Mesenchymal stem cell (in vitro differentiated cells and primary cell): ENCODE measurements at places on chromosomes 2 and 18.

DNA sequence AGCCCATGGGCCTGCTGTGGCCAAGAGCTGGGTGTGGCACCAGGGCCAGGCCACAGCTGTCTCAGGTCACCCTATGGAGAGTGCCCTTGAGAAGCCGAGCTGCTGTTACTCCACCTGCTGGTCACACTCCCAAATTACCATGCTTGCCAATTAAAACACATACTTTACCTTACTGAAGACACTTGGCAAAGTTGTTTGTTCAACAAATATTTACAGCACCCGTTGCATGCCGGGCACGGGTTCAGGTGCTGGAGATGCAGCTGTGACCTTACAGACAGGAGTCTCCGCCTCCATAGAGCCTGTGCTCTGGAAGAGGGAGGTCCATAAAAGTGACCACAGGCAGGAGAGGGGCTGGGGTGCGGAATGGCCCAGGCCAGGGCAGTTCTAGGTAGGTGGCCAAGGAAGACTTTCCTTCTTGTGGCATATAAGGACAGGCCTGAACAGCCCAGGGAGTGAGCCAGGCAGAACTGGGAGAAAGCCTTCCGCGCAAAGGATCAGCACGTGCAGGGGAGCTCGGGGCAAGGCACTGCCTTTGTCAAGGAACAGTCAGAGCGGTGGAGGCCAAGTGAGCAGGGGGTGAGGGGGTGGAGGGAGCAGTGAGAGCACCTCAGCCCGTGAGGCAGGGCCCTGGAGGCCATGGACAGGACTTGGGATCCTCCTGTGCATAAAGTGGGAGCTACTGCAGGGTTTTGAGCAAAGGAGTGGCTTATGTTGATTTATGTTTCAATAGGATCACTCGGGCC, 23.6 kb upstream of the RBM44 start:
- DNase-seq: peak; percentile 63

DNA sequence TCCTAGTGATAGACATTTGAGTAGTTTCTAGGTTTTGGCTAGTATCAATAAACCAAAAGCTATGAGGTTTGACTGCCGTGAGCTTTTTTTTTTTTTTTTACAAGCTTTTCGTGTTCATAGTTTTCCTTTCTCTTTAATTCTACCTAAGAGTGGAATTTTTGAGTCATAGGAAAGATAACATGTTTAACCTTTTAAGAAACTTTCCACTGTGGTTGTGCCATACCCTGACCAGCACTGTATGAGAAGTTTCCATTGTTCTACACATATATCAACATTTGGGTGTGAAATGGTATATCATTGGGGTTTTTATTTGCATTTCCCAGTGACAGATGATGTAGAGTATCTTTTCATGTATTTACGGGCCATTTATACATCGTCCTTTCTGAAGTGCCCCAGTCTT, 31.7 kb downstream of the UBE2F start:
- peak; percentile 32 for DNase-seq

DNA sequence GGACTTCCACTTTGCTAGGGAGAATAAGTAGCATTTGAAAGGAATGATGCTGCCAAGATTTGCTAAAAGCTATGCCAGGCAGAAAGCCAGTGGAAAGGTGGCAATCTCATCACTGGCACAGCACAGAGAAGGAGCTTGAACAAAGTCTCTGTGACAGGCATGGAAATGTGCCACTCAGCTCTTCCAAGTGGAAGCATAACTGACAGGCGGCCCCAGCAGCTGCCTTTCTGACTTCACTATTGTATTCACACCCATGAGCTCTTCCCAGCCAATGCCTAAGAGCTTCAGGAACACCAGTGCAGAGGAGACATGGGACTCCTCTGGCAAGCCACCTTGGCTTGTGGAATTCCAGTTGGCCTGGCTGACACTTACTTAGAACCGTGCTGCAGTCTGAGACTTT, 134.6 kb upstream of the REG3G start:
- no peak for DNase-seq

DNA sequence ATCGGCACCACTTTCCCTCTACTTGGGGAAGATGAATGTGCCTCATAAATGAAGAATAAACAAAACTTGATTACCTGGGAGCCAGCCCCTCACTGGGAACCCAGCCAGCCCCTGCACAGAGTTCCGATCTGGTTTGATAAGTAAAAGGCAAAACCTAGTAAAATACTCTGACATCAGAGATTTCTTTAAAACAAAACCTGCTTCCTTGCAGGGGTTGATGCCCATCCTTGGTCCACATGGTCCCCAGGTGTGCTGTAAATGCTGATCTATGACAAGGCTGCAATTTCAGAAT, 218.8 kb upstream of the APCDD1 start:
- DNase-seq: no peak

DNA sequence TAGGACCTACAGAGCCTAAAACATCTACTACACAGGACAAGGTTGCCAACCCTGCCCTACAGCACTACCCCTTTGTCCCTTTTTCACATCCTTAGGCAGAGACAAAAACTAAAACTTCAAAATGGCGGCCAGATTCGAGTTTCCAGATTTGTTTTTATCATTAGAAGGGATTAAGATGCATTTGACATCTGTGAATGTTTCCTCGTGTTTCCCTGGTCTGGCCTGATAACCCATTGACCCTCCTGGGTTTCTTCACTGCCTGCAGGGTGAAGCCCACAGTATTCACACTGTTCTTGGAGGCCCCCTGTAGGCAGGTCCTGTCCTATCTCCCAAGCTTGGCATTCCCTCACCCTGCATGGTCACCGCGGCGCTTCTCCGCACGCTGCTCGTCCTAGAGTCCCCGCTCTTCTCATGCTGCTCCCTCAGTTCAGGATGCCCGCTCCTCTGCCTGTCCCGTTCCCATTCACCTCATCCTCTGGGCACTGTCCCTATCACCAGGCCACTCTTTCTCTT, 67.6 kb downstream of the TPGS2 start:
- no peak for DNase-seq

DNA sequence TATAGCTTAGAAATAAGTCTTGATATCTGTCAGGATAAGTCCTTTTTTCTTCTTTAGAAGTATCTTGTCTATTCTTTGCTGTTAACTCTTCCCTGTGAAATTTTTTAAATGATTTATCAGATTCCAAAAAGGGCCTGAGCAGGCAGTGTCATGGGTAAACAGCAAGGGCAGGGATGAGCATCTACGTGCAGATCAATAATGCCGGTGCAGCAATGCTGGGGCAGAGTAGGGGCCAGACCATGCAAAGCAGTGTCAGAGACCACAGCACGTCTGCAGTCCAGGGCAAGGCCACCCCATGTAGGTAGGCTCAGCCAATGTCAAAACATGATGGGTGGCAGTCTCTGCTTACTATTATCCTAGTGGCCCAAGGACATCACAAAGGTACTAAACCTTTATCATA, 182.2 kb downstream of the TMEM247 start:
- no peak for DNase-seq

DNA sequence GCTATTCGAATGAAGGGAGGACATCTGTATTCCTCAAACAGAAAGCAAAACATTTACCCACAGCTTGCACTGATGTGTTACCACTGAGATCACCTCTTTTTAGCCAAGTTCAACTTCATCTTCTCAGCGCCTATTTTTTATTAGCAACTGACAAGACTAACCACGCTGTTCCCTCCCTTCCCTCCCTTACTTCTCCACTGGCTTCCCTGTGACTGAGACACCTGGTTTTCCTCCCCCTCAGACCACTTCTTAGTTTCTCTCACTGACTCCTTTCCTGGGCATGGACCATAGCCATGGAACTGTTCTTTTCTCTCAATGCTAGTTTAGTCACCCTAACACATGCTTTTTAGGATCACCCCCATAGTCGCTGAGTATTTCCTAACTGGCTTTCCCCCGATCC, 3.3 kb downstream of the L3MBTL4 start:
- no peak for DNase-seq

DNA sequence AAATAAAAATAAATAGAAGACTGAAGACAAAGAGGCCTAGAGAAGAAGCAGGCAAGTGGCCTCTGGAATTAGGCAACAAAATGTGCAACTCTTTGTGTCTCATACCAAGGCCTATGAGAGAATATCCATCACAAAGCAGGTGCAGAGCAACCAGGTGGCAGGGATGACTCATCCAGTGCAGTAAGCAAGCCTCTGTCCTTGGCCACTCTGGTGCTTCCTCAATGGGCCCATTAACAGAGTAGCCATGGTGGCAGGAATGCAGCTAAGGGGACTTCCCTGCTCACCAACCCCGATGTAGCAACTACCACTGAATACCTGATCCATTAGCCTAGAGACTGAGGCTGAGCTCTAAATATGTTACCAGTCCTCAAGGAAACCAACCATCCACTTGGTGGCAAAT, 11.0 kb upstream of the EPG5 start:
- no peak for DNase-seq

GRCh38 chr2:48131539-48132270, 225.4 kb upstream of the FBXO11 start:
- peak; percentile 79 for DNase-seq

DNA sequence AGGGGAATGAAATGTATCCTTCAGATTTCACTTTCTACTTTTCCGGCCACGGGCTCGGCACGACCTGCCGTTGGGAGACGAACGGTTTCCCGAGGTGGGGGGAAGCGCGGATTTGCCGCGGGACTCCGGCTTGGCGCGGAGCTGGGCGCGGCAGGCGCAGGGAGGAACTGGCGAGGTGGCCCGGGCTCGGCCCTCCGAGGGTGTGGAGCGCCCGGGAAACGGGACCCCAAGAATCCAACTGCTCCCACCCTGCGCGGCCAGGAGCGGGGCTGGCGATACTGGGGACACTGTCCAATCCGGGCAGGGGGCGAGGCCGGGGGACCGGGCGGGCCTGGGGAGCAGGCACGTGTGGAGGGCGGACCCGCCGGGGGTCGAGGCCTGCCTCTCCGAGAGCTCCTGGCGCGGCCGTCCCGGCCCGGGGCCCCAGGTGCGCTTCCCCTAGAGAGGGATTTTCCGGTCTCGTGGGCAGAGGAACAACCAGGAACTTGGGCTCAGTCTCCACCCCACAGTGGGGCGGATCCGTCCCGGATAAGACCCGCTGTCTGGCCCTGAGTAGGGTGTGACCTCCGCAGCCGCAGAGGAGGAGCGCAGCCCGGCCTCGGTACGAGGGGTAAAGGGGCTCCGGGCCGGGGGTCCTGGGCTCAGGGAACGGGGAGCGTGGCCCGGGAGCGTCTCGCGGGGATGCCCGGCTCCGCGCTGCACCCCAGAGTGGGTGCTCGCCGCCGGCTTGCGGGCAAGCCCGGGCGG, at the start of gene ANXA4:
Gene ANXA4 (plus strand): TSS at position 560 of the 747 bp plus-strand sequence. CDS start 39,432 bp downstream, outside the sequence.
- DNase-seq: peak; percentile 74

DNA sequence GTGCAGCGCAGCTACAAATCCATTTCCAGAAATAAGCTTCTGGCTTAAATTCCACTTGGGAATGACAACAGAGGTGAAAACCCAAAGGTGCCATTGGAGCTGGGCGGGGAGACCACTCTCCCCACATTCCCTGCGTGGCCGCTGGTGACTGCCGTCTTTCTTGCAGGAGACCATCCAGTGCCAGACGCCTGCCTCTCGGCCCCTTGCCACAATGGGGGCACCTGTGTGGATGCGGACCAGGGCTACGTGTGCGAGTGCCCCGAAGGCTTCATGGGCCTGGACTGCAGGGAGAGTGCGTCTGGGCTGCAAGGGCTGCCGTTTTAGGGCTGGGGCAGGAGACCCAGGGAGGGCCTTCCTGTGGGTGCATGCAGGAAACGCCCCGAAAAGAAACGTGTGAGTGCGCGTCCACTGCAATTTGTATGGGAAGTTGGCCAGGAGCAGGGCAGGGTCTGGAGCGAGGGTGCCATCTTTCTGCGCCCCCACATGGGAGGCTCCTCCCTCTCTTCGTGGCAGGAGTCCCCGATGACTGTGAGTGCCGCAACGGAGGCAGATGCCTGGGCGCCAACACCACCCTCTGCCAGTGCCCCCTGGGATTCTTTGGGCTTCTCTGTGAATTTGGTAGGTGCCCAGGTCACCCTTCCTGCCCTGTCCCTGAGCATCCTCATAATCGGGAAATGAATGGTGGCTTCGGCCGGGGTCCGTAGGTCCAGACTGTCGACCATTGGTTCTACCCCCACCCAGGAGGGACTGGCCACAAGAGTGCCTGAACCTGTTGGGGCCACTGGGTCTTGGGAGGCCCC, 49.9 kb downstream of the SNED1 start:
- DNase-seq: no peak

GRCh38 chr18:10197097-10197496, 257.3 kb upstream of the APCDD1 start:
- no peak for DNase-seq

DNA sequence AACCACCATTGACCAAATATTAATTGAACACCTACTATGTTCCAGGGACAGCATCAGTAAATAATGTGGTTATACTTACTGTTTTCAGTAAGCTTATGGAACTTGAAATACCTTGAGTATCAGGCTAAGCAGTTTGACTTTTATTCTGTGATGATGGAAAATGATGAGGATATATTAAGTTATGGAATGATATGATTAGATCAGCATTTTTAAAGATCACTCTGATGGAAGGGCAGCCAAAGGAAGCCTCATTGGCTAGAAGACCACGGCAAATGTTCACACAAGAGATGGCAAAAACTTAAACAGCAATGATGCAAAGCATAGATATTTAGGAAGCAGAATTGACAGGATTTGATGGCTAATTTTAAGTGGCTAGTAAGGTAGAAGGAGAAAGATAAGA, 266.9 kb upstream of the DPP10 start:
- no peak for DNase-seq

DNA sequence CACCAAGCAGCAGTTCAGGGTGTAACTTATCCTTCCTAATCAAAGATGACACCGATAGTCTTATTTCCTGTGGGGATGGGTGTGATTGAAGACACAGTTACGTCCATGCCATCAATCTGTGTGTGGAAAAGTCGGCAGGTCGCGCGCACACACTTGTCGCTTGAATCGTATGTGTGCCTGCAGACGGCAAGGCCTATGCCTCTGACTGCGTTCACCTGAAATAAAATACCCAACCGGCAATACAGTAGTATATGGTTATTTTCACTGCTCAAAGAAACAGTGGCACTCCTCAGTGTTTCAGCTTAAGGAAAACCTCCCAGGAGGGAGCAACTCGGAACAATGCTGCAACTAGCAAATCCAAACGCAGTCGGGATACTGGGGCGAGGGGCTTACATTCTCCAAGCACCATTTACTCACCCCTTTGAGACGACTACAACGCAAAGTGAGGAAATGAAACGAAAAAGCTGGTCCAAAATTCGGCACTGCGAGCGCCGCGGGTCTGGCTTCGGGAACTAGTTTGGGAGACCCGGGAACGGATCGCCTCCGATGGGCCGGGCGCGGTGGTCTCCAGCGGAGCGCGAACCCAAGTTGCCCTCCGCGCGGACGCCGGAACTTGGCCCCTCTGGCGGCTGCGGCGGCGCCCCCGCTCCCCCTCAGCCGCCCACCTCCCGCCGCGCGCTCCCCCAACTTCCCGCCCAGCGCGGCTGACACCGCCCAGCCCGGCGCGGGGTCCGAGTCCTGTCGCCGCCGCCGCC, 675 bp downstream of the PRKD3 start:
- peak; percentile 54 for DNase-seq

DNA sequence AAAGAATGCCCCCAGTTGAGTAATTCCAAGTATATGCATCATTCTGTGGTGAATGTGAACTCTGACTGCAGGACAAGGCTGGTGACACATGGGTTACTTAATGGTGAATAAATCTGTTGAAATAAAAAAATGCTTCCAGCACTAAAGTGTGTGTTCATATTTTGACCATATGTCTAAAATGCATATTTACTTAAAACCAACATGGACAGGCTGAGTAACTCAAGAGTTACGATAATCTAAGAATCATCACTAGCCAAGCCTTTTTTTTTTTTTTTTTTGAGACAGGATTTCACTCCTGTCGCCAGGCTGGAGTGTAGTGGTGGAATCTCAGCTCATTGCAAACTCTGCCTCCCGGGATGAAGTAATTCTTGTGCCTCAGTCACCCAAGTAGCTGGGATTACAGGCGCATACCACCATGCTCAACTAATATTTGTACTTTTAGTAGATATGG, 47.1 kb upstream of the CCBE1 start:
- DNase-seq: peak; percentile 54
